ENCODE measurements at places on chromosomes 12 and 14. TPM values are rescaled to one million over a fixed set of nuclear protein-coding genes. Genes with fewer than 3 reads are reported as not detected.

The KDM5A gene
- 26.5 TPM for total RNA-seq

The RIN3 gene
- 15.6 TPM for total RNA-seq

The KIF26A gene
- total RNA-seq: 10.2 TPM

The TAS2R8 gene
- not detected for total RNA-seq

The DPPA3 gene
- total RNA-seq: not detected

The KLRC1 gene
- 1.5 TPM for total RNA-seq

The GLIPR1L1 gene
- not detected for total RNA-seq

The RERG gene
- total RNA-seq: 1.0 TPM

The ACOT6 gene
- 1.1 TPM for total RNA-seq

Measured in liver (tissue), 10 donors.